ENCODE measurements at places on chromosomes 3 and 15.

DNA sequence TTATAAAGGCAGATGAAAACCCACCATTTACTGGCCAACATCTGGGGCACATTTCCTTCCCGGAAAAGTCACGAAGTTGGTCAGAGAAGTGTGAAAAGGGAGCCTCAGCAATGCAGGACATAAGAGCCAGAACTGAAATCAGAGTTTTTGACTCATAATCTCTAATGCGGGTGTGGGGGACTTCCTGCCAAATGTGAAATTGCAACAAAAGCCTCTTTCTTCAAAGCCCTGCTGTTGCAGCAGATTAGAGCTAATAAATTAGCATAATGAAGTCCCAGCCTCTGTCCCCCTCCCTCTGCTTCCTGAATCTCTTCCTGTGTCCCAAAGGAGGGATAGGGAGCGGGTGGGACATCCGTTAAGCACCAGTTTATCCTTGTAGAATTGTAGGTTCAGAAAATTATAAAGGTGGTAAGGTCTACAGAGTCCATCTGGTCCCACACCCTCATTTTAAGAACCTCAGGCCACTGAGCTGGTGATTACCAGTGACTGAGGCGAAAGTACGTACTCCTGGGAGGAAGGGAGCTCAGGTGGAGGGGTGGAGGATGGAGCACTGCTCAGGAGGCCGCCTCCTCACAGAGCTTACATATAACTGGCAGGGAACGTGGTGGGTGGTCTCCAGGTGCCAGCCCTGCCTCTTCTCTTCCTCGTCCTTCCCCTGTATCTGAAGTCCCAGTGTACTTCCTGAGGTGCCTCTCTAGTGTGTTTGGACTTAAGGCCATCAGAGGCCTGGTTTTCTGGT is 35.0 kb downstream of the ST6GAL1 start:
- peak; percentile 72 for DNase-seq

GRCh38 chr3:133661454-133662277 is at the start of gene TOPBP1:
Gene TOPBP1 (minus strand): TSS chr3:133661941. CDS start chr3:133661127, 814 bp downstream.
- no peak for DNase-seq

DNA sequence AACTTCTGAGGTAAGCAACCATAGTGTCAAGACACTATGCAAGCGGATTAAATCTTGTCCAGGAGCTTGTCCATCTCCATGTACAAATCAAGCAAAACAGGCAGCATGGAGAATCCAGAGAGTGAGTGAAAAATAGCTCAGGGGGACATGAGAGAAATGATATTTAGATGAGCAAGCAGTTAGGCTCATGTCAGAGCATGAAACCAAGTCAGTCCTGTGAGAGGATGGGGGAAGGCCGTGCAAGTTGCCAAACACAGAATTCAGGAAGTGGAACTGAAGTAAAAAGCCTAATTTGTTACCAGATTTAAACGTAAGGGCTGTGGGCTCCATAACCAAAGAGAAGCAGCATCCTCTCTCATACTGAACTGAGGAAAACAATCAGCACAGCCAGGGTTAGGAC is 995.9 kb downstream of the MCTP2 start:
- no peak for DNase-seq

- no peak for DNase-seq
These were observed 660.8 kb upstream of the UBE2E2 start for GRCh38 chr3:22542311-22542710.

DNA sequence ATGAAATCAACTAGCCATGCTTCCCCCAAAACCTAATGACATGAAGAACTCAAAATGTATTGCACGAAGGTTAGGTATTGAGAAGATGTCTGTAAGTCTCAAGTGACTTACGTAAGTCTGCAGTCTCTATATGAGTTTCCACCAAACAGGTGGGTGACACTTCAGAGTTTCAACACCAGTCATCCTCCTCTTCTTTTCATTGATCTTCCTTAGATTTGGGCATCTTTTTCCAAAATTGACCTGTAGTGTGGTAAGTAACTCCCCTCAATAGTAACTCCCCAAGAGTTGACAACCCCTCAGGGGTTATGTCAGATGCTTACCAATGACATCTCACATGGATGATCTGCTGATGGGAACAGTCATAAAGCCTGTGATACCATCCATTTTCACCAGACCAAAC is 46.1 kb downstream of the GPR176 start:
- DNase-seq: no peak

DNA sequence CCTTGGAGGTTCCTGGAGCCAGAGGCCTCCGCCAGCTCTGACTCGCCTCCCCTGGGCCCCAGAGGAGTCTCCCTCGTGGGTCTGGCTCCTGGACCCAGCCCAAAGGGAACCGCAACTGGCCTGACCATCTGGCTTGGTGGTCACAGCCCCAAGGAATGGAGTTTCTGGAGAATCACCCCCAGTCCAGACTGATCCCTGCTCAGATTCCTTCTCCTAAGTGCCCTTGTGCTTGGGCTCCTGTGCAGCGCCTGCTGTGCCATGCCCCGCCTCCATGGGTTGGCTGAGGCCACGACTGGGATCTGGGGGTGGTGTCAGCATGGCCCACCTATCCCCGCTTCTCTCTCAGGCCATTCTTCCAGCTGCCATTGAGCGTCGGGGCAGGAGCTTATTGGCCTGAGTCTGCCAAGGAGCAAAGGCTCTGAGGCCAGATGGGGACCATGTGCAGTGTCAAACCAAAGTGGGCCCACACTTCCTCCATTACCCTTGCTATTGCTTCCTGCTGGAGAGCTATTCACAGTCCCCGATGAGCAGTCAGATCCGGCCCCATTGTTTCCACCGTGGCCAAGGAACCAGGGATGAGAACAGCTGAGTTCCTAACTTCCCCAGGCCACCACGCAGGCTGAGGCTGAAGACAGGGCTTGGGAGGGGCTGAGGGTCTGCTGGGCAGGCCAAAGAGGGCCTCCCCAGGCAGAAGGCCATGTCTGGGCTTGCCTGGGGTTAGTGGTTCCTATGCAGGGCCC is 19.0 kb downstream of the CSPG4 start:
- no peak for DNase-seq

DNA sequence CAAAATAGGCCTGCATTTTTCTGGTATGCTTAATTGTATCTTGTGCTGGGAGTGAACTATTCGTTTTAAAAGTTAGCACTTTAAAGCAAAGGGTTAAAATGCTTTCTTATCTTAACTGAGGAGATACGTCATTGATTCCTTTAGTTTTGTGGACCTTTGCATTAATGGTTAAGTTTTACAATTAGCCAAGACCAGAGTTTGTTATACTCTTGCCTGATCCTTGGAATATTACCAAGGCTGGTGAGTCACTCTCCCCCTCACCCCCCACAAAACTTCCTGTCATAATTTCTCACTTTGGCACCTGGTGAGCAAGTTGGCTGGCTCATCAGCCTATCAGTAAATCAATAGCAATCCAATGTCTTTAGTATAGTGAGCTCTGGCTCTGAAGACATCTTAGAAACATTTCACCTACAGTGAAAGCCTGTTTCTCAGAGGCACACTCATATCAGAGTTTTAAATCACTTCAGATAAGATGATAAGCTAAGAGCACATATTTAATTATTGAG is 26.7 kb downstream of the SLC2A2 start:
- DNase-seq: no peak

- no peak for DNase-seq
These were observed 156.0 kb downstream of the NAALADL2 start for GRCh38 chr3:175015056-175015635.

DNA sequence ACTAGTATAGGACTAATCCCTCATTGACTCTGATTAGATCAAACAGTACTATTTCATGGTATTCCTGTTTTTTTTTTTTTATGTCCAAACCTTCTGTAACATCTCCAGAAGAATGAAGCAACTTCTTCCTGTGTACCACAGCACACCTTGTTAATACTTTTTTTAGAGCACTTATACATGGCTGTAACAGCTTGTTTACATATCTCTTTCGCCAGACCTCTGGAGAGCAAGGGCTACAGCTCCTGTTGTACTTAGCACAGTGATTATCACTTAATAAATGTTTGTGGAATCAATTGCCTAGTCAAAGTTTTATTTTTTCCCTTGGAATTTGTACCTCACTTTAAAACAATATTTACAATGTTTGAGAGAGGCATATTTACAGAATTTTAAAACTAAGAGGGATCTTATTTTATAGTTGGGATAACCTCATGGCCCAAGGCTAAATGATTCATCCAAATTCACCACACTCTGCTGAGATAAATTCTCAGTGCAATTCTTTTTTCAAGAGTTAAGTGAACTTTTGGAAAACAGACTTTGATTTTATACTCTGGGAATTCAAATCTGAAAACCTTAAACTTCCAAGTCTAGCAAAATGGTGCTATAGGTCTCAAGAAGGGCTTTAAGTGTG is 9.2 kb upstream of the GATM start:
- no peak for DNase-seq

GRCh38 chr3:129609591-129610182 is 3.2 kb upstream of the PLXND1 start:
- DNase-seq: no peak

GRCh38 chr3:73418681-73419080 is 206.1 kb downstream of the PDZRN3 start:
- no peak for DNase-seq

DNA sequence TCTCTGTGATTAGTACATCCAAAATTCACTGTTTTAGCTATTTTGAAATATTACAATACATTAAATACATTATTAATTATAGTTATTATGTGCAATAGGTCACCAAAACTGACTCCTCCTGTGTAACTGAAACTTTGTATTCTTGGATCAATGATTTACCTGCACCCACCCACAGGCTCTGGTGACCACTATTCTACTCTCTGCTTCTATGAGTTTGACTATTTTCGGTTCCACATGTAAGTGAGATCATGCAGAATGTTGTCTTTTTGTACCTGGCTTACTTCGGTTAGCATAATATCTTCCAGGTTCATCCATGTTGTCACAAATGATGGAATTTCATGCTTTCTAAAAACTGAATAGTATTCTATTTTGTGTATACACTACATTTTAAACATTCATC is 43.8 kb downstream of the SLC2A2 start:
- no peak for DNase-seq

DNA sequence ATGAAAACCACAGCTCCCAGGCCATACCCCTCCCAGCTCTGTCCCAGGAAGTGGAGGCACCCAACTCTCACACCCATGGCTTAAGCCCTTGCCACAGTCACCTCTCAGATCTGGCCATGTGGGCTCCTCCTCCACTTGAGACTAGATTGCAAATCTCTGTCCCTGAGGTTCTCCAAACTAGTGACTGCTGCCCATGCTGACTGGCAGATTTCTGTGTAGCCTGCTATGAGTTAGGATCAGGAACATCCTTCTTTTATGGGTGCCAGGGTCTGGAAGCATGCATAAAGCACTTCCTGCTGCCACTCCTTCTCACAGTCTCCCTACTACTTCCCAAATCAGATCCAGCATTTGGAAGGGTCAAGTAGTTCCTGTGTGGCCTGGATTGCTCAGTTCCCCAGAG is 59.6 kb upstream of the GOLIM4 start:
- DNase-seq: no peak

DNA sequence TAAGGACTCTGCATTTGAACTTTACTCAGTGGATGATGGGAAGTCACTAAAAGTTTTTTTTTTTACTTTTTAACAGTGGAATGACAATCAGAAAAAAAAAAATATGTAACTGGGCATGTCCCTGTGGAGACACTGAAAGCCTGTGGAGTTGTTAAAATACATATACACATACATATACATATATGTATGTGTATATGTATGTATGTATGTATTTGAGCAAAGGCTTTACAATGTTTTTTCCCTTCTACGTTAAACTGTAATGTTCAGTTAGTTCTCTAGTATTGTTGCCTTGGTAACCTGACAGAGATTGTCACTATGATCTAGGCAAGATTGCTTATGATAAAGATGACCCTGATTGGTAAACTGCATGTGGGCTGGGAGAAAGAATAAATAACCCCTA is 30.3 kb downstream of the NSUN3 start:
- no peak for DNase-seq

DNA sequence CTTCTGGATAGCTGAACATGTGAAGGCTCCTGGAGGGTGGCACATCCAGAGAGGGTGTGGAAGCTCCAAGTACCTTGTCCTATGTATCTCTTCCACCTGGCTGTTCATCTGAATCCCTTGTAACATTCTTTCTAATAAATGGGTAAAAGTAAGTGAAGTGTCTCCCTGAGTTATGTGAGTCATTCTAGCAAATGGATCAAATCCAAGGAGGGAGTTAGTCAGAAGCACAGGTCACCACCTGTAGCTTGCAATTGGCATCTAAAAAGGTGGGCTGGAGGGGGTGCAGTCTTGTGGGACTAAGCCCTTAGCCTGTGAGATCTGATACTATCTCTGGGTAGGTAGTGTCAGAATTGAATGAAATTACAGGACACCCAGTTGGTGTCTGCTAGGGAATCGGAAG is 71.0 kb downstream of the WWTR1 start:
- DNase-seq: no peak

GRCh38 chr15:50053055-50053856 is 65.8 kb downstream of the ATP8B4 start:
- no peak for DNase-seq

DNA sequence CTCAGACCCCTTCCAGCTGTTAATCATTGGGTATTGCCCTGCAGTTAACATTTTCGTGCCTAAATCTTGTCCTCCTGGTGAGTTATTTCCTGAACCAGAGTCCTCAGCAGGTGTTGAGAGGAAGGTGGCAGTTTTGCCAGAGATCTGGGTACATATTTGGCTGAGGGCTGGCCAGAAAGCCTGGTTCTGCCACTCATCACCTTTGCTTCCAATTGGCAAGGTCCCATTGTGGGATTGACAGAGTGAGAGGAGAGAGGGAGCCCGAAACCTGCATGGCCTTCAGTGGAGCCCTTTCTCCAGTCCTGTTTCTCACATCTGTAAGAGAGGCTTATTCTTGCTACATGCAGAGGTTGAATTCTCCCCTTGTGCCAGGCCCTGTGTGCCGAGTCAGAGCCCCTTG is 8.9 kb upstream of the TKT start:
- DNase-seq: no peak

DNA sequence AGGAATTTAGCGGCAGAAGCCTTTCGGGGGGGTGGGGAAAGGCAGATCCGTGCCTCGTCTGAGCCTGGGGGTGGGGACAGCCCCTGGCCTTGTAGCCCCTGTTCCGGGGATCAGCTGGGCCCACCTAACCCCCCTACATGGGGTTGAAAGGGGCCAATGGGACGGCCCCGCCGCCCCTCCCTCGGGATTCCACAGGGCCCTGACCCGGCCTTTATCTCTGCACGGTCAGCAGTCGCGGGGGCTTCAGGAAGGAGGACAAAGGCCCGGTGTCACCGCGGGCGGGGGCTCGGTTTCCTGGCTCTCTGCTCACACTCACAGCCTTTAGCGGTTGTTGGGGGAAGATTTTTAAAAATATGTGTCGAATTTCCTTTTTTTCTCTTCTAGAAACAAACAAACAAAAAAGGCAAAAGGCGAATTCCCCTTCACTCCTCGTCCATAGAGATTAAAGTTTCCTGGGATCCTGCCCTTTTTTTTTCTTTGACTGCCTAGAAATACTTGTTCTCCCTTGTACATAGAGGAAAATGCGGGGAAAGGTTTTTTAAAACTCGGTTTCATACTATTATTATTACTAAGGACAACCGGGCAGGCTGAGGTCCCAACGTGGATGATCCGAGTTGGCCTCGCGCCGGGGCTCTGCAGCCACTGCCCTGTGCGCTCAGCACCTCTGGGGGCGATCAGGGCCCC is 7.9 kb downstream of the FOXL2 start:
- DNase-seq: no peak

- DNase-seq: no peak
These were observed 280.0 kb upstream of the P2RY1 start for GRCh38 chr3:152554980-152555379.
